NK-92 treated with Interleukin-12 subunit alpha and Interleukin-12 subunit beta, amount 100 ng/mL, for 24 hours (cell line): ENCODE measurements at places on chromosomes 2 and 18.

GRCh38 chr2:1494257-1494656 is 81.0 kb downstream of the TPO start:
- DNase-seq = no peak

DNA sequence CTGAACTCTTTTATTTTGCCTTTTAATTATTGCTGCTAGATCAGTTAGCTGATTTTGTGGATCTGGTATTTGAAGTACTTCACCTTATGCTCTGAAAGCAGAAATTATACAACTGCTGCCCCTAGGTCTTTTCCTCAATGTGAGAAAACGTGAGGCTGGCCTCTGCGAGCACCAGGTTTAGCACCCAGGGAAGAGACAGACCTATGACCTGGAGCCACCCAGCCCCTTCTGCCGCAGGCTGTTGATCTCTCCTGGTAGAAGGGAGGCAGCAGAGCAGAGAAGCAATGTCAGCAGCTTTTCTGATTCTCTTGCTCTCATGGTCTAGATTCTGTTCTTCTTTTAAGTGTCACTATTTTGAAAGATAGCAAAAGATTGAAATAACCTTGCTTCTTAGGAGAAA is 19.9 kb downstream of the TRAPPC12 start:
- DNase-seq = no peak

- no peak for DNase-seq
These were observed 54.9 kb downstream of the LIPG start for GRCh38 chr18:49616618-49617328.

DNA sequence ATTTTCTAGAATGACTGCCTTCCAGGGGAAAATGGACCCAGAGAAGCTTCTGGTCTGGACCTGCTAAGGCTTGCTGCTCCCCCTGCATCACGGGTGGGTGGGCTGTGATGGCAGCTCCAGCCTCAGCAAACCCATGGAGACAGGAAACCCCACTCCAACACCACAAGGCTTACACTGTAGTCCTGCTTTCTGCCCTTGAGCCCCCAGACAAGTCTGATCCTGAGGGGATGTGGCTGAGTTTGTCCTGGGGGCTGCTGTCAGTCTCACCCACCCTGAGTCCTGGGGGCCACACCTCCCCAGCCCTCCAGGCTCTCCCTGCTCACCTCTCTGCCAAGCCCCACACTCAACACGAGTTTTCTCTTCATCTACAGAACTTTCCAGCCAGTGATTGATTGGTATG is 279.4 kb downstream of the EIPR1 start:
- no peak for DNase-seq

DNA sequence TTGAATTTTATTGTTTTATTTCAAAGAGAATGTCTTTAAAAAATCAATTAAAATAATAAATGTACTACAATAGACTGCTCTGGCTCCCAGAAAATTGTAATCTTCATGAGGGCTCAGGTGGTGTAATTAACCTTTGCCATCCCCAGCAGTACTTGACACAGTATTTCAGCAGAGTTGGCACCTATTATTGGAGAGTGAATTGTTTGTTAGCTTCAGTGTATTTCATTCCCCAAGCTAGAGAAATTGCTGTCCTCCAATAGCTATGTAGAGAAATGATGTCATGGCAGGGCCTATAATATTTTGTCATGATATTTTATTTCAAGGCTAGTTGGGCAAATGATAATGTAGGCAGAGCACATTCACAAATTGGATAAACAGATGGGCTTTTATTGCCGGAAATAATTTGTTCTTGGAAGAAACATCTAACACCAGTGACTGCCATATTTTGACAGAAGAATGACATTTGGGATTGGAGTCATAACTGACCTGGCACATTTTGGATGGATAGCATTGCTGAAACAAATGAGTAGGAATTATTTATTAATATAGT is 712.0 kb upstream of the NXPH2 start:
- no peak for DNase-seq

GRCh38 chr18:48106976-48107781 is 176.7 kb upstream of the SMAD2 start:
- no peak for DNase-seq

- no peak for DNase-seq
These were observed 233.5 kb upstream of the ATP5MC3 start for GRCh38 chr2:175414882-175415487.

GRCh38 chr2:38997781-38998180 is 108.1 kb downstream of the ARHGEF33 start:
- no peak for DNase-seq

- no peak for DNase-seq
These were observed 5.8 kb downstream of the FZD7 start for GRCh38 chr2:202039278-202040078.

GRCh38 chr2:101231240-101231639 is 21.4 kb upstream of the CNOT11 start:
- no peak for DNase-seq

DNA sequence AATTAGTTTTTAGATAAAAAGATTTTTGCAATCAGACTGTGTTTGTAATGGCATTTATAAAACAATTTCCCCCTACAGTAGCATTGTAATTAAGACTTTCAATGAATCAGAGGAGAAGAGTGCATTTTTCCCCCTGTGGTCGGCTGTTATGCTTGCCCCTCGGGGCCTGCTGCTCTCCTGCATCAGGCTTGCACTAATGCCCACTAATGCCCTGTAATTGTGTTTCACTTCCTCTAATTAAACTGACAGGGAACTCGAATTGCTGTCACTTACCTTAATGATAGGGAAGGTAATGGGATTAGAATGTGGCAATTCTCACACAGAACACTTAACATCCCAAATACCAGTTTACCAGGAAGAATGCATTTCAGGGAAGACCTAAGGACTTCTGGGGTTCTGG is 61.2 kb upstream of the LRRTM1 start:
- no peak for DNase-seq

DNA sequence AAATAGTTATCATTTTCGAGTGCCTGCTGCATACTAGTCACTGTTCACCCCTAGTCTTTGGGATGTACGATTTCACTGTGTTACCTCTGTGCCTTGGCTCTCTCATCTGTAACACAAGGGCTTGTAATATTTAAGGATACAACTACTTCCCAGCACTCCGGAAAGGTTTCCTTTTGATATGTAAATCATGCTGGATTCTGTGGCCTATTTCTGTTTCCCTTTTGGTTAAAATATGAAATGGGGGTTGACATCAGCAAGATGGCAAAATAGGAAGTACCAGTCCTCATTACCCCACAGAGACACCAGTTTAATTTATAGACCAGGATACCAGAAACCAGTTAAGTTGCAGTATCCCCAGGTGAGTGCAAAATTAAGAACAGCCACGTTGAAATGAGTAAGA is 23.5 kb downstream of the PSMG2 start:
- DNase-seq = no peak

- DNase-seq = no peak
These were observed 135.1 kb upstream of the TFPI start for GRCh38 chr2:187689372-187689771.

DNA sequence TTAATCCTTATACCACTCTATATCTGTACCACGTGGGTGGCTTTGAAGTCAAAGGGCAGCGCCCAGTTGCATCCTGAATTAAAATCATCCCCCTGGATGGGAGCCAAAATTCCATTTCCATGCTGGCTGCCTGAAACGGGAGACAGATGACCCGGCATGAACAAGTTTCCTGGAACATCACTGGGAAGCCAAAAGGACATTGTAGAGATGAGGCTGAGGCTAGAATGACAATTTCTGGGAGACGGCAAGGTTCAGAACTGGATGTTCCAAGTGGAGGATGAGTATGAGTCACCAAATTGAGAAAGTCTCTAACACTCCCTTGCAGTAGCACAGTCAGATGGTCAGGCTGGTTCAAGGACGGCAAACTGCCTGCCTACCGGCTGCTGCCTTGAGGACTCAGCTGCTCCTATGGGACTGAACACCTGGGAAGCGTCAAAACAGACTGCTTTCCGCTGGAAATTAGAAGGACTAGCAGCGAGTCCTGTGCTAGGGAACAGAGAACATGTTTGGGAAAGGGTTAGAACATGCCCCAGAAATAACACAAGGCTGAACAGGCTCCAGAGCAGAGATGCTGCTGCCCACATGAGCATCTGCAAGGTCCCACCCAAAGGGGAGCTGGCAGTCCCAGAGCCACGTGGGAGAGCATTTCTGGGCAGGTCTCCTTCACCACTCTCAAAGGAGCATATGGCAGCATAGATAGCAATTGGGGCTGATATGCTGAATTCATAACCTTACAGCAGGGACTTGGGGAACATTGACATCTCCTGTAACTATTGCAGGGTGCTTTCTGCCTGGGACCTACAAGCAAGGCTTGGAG is 32.0 kb downstream of the YPEL5 start:
- no peak for DNase-seq

- DNase-seq = no peak
These were observed 268.6 kb downstream of the FIGN start for GRCh38 chr2:163467251-163467630.

- no peak for DNase-seq
These were observed 36.4 kb downstream of the PTRHD1 start for GRCh38 chr2:24756789-24757188.

- DNase-seq = no peak
These were observed 72.8 kb downstream of the MEIS1 start for GRCh38 chr2:66507673-66508201.

DNA sequence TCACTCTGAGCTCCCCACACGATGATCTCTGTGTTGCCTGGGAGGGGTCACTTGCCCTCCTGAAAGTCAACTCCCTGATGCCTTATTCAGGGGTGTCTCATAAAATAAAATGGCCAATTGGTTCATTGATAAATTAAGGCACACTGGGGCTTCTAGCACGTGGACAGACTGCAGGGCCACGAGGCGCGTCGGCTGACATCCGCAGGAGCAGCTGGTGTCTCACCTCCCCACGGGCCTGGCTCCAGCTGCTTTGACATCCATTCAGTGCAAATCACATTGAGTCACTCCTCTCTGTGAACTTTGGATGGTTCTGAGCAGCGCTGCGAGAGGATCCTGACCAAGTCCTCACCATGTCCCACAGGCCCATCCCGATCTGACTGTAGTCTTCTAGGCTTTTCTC is 4.6 kb upstream of the ST8SIA3 start:
- no peak for DNase-seq

- DNase-seq = no peak
These were observed 51.8 kb downstream of the ROCK2 start for GRCh38 chr2:11292464-11293255.

DNA sequence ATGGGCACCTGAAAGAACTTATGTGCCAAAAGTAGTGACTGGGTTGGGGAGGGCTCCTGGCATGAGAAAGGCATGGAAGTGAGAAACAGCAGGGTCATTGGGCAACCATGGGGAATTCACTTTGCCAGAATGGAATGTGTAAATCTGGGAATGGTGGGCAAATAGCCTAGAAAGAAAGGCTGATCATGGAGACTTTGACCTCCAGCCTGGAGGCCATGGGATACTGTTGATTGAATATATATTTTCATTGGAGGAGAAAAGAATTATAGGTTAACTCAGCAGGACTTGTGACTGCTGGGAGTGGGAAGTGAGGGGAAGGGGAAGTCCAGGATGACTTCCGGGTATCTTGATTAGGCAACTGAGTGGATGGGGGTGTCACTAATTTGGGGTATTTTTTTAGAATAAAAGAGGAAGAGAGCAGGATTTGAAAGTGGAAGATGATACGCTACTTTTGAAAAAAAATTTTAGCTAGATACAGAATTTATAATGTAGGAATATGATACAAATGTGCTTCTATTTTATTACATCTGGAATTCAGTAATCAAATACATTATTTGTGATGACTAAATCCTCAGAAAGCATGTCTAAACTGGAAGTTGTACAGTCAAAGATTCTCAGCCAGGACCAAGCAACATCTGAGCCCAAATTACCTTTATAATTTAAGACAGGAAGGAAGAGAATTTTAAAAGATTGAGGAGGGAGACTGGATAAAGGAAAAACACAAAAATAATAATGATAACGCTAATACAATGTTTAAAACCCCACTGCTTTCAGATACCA is 116.2 kb downstream of the GATA6 start:
- no peak for DNase-seq

GRCh38 chr2:202574541-202574940 is 60.2 kb upstream of the FAM117B start:
- DNase-seq = no peak

GRCh38 chr2:7992612-7993602 is 688.9 kb upstream of the ID2 start:
- DNase-seq = no peak

GRCh38 chr2:2586931-2587330 is 255.9 kb upstream of the MYT1L start:
- DNase-seq = no peak

- peak; percentile 56 for DNase-seq
These were observed 2.8 kb upstream of the CTDSP1 start for GRCh38 chr2:218396688-218397462.

DNA sequence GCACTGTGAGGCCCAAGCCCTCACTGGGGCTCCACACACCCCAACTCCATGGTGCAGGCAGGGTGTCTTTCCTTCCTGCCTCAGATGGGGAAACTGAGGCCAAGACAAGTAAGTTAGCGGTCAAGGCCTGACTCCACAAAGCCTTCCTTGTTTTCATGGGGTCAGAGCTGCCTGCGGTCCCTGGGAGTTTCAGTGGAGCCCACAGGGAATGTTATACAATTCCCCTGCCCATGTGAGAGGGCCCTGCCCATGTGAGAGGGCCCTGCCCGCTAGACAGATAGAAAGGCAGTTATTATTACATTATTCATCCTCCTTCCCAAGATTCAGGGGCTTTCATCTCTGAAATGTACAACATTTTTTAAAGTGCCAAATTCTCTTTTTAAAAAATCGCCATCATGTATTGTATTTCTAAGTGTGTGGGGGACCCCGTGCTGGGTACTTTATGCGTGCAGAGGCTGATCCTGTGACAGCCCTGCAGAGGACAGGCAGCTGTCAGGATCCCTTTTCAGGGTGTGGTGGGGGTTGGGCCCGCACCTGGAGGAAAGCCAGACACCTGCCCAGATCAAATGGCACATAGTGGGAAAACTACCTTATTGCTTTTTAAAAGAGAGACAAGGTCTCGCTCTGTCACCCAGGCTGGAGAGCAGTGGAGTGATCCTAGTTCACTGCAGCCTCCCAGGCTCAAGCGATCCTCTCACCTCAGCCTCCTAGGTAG is 23.4 kb downstream of the FBLN7 start:
- DNase-seq = no peak

DNA sequence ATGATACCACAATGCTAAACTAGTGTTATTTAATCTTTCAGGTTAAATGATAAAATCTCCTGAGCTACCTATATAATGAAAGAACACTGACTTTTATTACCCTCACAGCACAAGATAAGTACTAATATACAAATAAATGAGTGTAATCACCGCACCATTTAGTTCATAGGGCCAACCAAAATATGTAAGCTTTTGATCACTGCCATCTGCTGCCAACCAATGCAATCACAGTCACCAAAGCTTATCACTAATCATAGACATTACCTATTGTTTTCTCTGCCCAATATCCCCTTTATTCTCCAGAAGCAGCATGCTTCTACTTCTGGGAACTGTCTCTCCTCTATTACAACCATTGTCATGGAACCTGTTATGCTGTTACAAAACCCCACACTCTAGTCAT is 151.6 kb upstream of the LRATD1 start:
- no peak for DNase-seq

GRCh38 chr2:55840460-55840859 is 83.1 kb downstream of the EFEMP1 start:
- no peak for DNase-seq
